Lower lobe of right lung (tissue), 2 donors: ENCODE measurements at places on chromosomes 4 and X. TPM values are rescaled to one million over a fixed set of nuclear protein-coding genes. Genes with fewer than 3 reads are reported as not detected.

P2RY8 gene
- 3.0 TPM for total RNA-seq

ZGRF1 gene
- total RNA-seq: 5.7 TPM

MCF2 gene
- not detected for total RNA-seq

ZNF157 gene
- total RNA-seq: 0.21 TPM

FOXP3 gene
- not detected for total RNA-seq

DOK7 gene
- total RNA-seq: 4.0 TPM

GRCh38 chr4:61214680-61215079 is 14.6 kb downstream of the ADGRL3 start:
- no peak for DNase-seq

- DNase-seq: no peak
These were observed 72.4 kb downstream of the COQ2 start for GRCh38 chr4:83212041-83212851.

- no peak for DNase-seq
These were observed 60.0 kb downstream of the PDHA1 start for GRCh38 chrX:19403696-19404095.

- DNase-seq: no peak
These were observed 103.5 kb upstream of the BOD1L1 start for GRCh38 chr4:13731019-13731418.

DNA sequence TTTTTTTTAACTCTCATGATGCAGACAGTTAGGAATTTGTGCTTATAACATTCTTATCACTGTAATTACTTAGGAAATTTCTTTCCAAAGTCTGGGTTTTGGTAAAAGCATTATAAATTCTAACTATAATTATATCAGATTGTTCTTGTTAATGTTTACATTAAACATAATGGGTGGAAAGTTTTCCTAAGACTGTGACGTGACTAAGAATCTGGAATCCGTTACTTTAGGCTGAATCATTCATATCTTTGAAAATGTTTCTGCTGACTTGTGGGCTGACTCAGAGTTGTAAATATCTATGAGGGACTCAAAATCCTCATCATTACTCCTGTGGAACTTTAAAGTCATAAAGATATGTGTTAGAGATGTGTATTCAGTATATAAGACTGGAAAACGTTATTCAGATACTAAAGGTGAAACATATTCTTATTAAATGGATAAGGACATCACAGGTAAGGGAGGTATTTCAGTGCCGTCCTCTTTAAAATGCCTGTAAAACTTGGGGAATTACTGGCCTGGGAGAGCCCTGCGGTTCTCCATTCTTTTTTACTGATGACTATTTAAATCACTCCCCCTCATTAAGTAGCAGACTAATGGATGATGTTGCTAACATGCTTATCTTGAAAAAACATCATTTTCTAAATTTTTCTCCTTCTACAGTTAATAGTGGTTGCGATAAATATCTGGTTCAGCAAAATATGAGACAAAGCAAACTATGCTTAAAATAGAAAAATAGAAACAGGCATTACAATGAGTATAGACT is 159.0 kb downstream of the DCLK2 start:
- DNase-seq: no peak

DNA sequence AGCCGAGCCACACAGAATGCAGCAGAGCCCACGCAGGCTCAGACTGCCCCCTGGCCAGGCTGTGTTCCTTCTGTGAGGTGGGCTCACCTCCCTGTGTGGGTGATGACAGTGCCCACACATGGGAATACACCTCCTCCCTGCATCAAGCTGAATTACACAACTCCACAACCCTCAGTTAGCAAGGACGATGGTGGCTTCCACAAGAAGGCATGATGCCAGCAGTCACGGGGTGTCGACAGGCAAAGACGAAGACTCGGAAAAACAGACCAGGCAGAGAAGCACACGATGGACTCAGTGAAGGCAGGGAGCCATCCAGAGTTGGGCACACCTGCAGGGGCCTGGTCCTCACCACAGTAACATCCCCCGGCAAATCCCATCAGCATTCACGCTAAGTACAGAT is 12.1 kb downstream of the LETM1 start:
- no peak for DNase-seq

GRCh38 chr4:59518005-59518823 is 1681.9 kb upstream of the ADGRL3 start:
- peak; percentile 19 for DNase-seq

GRCh38 chr4:124243671-124244366 is 468.7 kb downstream of the ANKRD50 start:
- DNase-seq: no peak
